ENCODE measurements at places on chromosomes 13 and 19.

DNA sequence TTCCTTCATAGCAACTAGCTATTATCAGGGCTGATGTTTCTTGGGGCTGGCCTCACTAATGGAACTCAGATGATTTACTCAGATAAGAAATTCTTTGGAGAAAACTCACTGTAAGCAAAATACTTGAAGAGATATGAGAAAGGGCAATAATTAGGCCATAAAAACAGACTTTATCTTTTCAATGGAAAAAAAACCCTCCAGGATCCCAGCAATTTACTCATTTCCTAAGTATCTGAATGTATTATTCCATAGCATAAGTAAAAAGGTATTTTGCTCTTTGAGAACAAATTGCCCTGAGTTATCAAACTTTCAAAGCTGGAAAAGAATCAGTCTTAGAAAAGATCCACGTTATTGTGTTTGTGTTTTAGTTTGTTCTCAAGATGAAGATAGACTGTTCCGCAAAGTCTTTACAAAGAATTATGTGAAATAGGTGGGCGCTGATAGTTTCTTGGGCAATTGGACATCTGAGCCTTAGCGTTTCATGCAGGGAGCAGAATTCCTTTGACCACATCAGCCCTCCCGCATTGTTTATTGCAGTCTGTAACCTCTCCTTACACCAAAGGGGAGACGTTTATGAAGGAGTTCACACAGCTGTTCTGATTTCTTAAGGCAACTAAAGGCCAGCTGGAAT, 29.1 kb upstream of the CSNK1A1L start:
- peak; percentile 71 for DNase-seq

GRCh38 chr19:47352095-47352494, 3.0 kb downstream of the DHX34 start:
- no peak for DNase-seq

DNA sequence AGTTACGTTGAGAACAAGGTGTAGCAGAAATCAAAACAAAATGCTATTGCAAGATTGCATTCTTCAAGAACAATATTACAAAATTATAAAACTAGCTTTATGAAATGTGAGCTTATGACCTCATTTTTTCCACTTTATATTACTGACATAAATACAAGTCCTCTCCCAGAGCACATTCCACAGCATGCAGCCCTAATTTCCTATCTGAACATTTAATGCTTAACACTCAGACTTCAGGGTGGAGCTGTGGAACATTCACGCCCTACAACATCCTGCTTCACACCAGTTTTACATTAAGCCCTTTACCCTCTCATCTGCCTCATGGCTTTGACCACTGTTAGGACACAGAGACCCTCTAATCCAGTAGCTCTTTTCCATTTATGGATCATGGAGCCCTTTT, 65.5 kb downstream of the EPSTI1 start:
- no peak for DNase-seq

DNA sequence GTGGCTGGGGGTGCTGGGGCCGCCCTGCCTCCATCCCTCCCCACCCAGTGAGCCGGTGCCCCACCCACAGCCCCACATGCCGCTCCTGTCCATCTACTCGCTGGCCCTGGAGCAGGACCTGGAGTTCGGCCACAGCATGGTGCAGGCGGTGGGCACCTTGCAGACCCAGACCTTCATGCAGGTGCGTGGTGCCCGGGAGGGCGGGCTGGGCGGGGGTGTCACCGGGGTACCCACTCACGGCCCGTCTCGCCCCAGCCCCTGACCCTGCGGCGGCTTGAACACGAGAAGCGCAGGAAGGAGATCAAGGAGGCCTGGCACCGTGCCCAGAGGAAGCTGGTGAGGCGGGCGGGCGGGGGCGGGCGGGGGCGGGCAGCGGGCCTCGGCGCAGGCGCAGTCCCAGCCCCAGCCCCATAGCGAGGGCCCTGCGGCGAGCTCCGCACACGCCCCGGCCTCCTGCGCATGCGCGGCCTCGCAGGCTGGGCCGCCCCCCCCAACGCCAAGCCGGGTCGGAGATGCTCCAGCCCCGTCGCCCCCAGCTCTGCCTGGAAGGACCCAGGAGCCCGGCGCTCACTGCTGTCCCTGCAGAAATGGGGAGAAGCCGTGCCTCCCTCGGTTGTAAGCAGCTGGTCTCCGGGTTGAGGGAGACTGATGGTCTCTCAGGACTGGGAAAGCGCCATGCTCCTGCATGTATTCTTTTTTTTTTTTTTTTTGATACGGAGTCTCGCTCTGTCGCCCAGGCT, 7.7 kb downstream of the ARHGAP45 start:
- peak; percentile 86 for DNase-seq

DNA sequence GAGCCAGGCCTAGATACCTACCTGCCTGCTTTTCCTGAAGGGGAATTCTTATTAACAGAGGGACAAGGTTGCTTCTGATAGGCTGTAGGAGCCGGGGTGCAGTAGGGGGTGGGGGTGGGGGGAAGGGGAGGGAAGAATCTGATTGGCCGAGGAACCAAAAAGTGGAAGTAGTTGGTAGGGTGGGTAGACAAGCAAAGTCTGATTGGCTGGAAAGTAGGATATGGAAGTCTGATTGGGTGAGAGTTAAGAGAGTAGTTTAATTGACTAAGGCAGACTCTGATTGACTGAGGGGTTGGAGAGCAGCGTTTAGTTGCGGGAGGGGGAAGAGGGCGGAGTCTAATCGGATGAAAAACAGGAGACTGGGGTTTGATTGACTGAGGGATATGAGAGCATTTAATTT, 9.4 kb upstream of the CYP4F22 start:
- DNase-seq, result no peak

DNA sequence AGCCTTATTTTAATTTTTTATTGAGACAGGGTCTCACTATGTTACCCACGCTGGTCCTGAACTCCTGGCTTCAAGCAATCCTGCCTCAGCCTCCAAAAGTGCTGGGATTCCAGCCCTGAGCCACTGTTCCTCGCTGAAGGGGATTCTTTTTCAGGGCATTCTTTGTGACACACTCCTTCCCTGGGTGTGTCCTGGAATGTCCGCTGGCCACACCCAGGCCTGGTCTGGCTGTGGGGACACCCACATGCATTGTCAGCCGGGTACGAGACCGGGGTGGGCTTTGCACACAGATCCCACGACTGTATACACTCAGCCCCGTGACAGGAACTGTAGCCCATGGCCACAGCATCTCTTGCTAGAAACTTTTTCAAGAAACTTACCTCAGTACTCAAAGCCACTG, 34.4 kb upstream of the GATAD2A start:
- DNase-seq, result no peak

DNA sequence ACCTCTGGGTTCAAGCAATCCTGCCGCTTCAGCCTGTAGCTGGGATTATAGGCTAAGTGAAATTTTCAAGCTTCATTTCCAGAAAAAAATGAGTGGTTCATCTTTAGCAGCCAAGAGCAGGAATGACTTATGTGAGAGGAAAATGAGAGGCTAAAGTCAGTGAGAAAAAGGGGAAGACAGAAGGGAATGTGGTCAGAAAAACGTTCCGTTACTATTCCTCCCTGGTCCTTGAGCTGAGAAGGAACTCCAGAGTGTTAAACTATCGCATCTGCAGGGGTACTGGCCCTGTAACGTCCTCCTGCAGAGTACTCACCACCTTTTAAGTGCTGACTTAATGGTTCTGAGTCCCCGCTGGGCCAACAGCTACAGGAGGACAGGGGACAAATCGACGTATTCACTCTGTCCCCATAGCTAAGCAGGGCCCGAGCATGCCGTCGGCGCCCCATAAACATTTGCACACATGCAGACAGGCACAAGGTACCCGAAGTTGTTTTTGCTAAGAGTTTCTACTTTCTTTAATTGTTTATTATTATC, 88.1 kb downstream of the FLT1 start:
- DNase-seq, result no peak

- DNase-seq, result no peak
Measured at GRCh38 chr19:30388327-30388726, 16.1 kb downstream of the ZNF536 start.

DNA sequence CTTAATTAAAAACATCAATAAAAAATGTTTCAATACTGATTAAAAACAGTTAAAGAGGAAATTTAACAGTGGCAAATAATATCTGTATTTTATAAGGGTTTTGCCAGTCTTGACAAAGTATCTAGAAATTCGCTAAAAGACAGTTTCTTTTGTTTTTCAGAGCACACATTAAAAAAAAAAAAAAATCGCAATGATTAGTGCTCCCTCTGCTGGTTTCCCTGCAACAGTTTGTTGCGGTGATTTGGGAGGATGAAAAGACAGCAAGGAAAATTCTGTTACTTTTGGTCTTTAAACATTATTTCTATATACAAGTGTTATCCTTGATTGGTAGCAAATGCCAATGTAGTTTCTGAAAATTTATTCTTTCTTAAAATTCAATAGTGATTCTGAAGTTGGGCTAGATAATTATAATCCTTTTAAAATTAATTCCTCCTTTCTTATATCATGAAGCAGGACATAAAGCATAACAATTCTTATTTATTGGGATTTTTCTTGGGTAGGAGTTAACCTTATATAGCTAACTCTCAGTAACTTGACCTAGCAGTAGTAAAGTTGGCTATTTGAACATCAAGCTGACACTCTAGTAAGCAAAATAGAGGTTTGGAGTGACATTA, 23.1 kb upstream of the SPRY2 start:
- DNase-seq, result peak; percentile 60

DNA sequence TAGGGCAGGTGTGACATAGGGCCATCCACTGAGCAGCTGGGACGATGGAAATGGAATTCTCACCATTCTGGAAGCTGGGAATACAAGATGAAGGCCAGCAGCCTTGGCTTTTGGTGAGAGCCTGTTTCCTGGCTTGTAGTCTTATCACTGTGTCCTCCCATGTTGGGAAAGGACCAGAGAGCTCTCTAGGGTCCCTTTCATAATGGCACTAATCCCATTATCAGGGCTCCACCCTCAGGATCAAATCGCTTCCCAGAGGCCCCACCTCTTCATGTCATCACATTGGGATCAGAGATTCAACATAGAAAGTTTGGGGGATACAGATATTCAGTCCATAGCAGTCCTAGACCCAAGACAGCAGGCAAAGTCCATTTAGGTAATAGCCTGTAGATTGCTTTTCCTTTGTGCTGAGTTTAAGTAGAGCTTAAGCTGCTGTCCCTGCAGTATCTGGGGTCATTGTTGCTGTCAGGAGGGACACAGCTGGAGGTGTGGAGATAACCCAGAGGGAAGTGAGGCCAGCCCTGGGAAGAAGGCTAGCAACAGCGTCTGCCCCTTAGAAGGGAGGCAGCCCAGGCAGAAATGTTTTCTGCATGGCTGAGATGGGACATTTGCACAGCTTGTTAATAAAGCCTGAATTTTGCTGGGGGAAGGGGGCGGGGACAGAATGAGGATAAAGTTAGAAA, 136.5 kb upstream of the GPR12 start:
- no peak for DNase-seq

GRCh38 chr19:17737690-17738153, 13.6 kb upstream of the FCHO1 start:
- DNase-seq, result no peak

GRCh38 chr19:31783592-31783991, 434.4 kb upstream of the TSHZ3 start:
- DNase-seq, result no peak

- no peak for DNase-seq
Measured at GRCh38 chr13:113848431-113849260, 15.2 kb downstream of the GAS6 start.

GRCh38 chr13:97953376-97953970, at the start of gene IPO5:
Gene IPO5, plus strand, starts transcription at chr13:97953675. Its CDS starts 23,022 bp downstream, at chr13:97976697.
- DNase-seq, result no peak

DNA sequence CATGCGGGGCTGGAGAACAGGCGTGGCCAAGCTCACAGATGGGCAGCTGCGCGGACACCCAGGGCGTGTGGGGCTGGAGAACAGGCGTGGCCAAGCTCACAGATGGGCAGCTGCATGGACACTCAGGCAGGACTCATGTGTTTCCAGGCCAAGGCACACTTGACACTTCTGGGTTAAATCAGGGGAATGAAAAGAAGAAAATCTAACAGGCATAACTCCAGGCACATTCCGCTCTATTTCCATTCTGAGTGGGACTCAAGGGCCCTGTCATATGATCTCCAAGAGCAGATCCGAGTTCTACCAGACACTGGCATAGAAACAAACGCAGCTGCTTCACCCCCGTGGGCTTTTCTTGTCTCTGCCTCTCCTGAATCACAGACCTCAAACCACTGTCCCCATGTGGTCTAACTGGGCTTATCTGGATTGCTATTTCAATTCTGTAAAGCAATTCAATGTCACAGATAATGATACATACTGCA, 17.4 kb upstream of the C13orf46 start:
- DNase-seq, result no peak

GRCh38 chr13:47747901-47748300, 253.2 kb downstream of the SUCLA2 start:
- DNase-seq, result no peak

DNA sequence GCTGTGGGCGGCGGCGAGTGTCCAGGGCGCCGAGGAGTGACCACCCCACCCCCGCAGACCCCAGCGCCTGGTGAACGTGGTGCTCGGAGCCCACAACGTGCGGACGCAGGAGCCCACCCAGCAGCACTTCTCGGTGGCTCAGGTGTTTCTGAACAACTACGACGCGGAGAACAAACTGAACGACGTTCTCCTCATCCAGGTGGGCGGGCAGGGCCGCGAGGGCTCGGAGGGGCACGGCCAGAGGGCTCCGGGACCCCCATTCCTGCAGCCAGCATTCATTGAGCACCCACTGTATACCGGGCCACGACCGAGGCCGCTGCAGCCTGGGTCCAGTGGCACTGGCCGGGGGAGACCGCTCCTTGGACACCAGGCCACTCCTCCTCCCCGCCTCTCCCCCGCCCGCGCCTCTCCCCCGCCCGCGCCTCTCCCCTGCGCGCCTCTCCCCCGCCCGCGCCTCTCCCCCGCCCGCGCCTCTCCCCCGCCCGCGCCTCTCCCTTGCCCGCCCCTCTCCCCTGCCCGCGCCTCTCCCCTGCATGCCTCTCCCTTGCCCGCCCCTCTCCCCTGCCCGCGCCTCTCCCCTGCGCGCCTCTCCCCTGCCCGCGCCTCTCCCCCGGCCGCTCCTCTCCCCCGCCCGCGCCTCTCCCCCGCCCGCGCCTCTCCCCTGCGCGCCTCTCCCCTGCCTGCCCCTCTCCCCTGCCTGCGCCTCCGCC, 3.2 kb downstream of the PRTN3 start:
- no peak for DNase-seq

DNA sequence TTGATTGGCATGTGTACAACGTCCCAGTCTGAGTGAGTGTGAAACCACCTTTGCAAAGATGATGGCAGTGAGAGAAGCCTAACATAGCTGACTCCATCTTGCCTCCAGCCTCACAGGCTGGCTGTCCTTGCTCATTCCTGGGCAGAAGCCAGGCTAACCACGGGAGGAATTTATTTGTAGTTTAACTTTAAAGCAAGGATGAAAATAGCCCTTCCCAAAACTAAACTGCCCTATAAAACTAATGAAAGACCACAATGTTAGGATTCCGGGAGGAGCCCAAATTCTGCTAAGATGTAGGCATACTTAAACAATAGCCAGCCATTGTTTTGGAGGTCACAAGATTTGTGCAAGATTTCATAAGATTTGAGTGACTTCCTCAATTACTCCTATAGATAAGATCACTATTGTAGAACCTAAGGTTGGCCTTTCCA, 96.6 kb upstream of the LSM14A start:
- DNase-seq, result no peak

- no peak for DNase-seq
Measured at GRCh38 chr19:46126086-46126580, 1.6 kb upstream of the IGFL3 start.

GRCh38 chr13:62371737-62372136, 956.1 kb upstream of the PCDH20 start:
- no peak for DNase-seq

All from dermis blood vessel endothelial cell (primary cell).